Activated CD4-positive, alpha-beta T cell treated with anti-CD3 and anti-CD28 coated beads for 48 hours (primary cell): ENCODE measurements at places on chromosomes 16 and 17.

DNA sequence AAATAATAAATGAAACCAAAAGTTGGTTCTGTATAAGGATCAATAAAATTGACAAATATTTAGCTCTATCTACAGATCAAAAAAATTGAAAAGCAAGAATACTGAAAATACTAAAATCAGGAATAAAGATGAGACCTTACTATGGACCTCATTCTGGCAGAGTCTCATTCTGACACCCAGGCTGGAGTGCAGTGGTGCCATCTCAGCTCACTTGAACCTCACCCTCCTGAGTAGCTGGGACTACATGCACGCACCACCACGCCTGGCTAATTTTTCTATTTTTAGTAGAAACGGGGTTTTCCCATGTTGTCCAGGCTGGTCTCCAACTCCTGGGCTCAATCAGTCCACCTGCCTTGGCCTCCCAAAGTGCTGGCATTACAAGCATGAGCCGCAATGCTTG lies 22.0 kb upstream of the KREMEN2 start:
- DNase-seq = no peak

GRCh38 chr17:82963104-82963950 lies 116.1 kb upstream of the METRNL start:
- DNase-seq = peak; percentile 53

DNA sequence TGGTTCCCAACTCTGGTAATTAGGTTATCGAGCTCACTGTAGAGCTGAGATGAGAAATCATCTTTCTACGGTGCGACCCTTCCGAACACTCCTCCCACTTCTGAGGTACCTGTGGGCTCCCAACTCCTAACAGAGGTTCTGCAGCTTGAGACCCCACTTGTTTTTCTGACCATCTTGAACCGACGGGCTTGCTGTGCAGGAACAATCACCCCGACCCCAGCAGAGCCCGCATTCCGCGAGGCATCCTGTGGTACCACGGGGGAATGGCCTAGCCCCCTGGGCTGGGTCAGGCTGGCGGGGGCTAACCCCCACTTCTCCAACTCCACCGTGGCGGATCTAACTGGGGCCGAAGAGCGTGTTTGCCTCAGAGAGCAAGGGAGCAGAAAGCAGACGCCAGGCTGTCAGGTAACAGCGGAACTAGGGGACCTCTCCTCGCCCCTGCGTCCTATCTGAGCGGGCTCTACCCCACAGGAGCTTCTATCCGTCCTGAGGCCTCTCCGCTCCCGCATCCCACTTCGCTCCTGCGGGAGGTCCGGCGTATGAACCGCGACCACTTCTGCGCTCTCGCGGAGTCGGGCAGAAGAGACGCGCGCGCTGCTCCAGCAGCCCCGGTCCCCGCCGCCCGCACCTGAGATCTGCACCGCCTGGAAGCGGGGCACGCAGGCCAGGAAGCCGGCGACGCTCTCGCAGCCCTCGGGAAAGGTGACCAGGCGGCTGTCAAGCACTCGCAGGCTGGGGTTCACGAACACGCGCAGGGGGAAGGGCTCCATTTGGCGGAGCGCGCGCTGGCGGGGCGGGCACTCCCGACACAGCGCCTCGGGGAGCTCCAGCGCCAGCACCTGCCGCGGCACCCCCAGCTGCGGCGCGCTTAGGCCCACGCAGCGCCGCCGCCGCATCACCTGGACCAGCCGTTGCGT lies 761 bp downstream of the PDF start:
- peak; percentile 64 for DNase-seq

DNA sequence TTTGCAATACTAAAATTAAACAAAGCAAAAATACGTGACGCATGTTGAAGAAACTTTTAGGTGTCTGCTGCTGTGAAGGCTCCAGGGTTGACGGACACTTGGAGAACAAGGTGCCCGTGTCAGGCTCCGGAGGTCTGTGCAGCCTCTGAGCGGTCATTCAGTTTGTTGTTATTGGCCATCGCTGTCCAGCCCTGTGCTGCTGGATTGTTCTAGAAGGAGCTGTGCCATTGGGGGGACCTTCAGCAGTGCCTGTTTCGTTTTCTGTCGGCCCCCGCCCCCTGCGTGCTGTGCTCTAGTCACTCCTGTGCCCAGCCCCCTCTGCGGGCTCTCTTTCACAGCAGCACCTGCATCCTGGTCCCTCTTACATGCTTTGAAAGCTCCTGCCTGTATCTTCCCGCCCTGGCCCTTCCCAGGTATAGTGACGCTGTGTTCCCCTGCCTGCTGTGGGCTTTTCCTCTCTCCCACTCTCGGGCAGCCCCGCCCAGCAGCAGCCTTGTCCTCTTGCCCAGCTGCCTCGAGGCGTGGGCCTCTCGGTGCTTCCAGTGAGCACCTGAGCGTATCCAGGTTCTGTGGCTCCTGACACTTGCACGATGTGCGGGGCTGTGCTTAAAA lies 50.7 kb downstream of the RNF213 start:
- no peak for DNase-seq

DNA sequence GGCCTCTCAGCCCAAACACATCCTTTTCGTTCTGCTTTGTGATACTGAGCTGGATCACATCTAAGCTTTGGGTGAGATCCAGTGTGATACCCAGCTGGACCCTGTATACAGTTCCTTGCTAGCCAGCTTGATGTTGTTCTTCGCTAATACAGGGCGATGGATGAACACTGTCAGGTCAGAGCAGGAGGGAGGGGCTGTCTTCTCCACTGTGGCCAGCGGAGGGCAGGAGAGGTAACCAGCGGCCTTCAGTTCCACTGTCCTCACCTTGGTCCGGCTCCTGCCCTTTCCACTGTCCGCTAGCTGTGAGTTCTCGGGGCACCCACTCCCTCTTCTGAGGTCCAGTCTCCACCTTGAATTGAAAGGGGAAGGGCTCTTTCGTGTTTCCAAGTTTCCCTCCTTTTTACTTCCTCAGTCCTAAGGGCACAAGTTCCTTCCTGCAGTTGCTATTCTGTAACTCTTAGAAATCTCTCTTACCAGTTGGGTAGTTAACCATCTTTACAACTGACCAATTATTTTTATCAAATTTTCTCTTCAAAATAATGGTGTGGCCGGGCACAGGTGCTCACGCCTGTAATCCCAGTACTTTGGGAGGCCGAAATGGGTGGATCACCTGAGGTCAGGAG lies 3.0 kb upstream of the ZNF213 start:
- DNase-seq = peak; percentile 69

DNA sequence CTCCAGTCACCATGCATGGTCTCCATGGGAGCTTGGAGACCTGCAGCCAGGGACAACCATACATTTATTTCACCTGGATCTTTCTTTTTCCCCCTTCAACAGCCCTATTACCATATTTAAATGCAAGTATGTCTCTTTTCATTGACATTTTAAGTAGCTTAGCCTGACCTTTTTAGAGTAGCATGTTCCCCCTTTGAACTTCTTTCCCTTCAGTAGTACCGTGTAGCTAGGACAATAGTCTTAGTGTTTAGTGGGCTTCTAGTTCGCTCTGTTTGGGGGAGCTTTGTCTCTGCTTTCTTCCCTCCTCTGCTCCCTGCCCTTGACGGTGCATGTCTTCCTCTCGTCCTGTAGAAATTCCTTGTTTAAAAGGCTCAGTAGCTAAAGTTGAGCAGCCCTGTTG lies 94.6 kb downstream of the CCDC182 start:
- DNase-seq = no peak

DNA sequence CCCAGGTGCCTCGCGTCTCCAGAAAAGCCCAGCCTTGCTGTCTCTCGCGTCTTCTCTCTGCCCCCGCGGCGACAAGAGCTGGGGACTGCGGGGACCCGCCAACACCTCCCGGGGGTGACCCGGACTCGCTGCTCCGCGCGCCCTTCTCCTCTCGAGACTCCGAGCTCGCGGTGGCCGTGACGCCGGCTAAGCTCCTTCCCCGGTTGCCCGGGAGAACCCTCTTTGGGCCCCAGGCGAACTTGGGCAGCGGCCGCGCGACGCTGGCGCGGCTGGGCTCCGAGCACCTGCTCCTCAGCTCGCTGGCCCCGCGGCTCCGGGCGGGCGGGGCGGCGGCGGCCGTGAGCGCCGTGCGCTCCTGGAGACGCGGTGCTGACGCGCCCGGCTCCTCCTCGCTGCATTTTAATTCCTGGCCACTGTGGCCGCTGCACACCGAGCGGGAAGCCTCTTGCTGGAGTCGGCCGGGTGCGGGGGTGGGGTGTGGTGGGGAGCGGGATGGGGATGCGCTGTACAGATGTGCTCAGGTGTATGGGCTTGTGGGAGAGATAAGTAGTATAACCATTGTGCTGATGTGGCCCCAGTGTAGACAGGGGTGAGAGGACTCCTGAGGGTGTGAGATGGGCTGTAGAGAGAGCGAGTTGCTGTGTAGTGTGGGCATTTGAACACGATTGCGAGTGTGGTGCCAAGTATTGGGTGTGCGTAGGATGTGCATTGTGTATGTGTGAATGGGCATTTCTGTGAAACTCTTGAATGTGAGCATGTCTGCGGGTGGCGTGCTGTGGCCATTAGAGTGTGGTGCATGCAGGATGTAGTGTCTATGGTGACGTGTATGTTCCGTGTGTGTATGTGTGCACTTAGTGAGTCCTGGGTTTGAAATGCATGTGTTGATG lies at the start of gene ASIC2:
Gene ASIC2 (minus strand): TSS at position 315 of the 887 bp plus-strand sequence.
- peak; percentile 4 for DNase-seq

GRCh38 chr17:61221597-61222471 lies 177.8 kb upstream of the TBX2 start:
- no peak for DNase-seq

DNA sequence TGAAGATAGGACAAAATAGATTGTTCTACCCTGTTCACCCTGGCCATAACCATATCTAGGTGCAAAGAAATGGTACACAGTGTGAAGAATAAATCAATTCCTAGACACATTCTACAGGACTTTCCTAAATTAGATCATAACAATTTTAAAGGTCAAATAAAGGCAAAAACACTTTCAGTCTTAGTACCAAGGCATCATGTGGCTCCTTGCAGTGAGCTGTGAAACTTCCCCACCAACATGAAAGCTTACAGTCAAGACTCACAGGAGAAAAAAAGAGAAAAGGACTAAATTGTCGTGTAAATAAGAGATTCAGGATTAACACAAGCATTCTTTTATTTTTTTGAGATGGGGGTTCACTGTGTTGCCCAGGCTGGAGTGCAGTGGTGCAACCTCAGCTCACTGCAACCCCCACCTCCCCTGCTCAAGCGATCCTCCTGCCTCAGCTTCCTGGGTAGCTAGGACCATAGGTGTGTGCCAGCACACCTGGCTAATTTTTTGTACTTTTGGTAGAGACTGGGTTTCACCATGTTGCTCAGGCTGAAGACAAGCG lies 14.2 kb downstream of the NSMCE1 start:
- DNase-seq = no peak

GRCh38 chr17:55845385-55845784 lies 94.5 kb downstream of the PCTP start:
- DNase-seq = peak; percentile 39

DNA sequence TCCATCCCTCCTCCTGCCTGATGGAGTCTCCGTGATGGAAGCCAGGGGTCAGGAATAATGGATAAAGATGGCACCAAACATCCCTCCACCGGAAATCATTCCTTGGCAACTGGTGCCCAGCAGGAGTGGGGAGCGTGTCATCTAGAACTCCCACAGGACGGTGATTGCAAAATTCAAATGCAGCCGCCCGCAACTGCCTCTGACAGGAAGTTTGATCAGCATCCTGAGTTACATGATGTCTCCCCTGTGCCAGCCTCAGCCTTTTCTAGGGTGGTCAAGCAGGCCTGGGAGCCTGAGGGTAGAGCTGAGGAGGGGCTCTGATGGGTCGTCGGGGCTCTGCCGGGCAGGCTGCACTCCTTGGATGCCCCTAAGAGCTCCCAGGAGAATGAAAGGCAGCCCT lies 52.8 kb downstream of the GSG1L start:
- DNase-seq = no peak
